T-helper 17 cell (primary cell): ENCODE measurements at places on chromosomes 1 and 21.

DNA sequence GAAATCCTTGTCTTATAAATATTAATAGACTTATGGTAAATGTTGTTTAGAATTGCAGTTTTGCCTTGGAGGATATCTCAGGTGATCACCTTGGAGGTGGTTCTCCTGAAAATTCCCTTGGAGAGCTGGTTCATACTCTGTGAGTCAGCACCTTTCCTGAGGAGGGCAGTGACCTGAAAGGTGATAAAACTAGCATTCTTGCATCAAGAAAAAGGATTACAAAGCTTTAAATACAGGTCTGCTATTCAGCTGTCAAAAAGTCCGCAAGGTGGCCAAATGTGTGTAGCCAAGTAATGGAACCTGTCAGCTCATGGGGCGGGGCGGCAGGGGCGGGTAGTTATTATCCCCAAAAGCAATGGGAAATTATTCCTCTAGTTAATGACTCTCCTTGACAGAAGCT is 52.8 kb upstream of the EDARADD start:
- H3K27me3 ChIP-seq: peaks cover 12% of the 10 kb centered on the region
- H3K36me3 ChIP-seq: peaks cover 2% of the 10 kb centered on the region
- no peak overlapping the region for H3K27ac ChIP-seq
- no peak overlapping the region for H3K4me3 ChIP-seq

DNA sequence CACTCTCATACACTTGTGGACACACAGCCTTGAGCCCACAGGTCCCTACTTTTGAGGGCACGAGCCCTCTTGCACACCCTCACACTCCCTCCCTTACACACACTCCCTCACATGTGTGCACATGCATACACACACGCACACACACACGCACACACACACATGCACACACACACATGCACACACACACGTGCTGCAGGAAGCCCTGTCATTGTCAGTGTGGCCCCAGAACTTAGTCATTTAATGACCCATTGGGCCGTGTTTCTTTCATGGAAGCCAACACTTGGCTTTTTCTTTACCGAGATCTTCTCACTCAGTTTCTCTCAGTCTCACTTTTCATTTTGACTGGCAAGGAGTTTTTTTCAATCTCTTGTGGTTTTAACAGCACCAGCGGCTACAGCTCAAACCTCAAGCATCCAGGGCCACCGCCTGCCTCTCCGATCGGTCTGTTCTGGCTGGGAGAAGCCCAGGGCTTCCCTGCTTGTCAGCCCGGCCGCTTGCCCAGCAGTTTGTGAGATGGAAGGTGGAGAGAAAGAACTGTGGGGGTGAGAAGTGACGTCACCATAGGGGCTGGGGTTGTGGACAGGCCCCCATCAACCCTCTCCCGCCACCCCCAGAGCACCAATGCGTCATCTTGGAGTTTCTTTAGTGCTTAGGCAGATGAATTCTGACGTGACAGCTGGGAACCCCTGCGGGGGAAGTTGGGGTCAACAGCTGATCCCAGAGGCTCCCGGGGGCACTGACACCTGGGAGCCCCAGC is 15.8 kb upstream of the TNFRSF8 start:
- no peak overlapping the region for H3K27ac ChIP-seq
- no peak overlapping the region for H3K4me3 ChIP-seq
- DNase-seq: no peak
- H3K4me1 ChIP-seq: peaks cover 3% of the 10 kb centered on the region
- H3K36me3 ChIP-seq: no peaks in the 10 kb centered on the region

GRCh38 chr1:46543382-46543760 is 8.1 kb downstream of the KNCN start:
- no peak overlapping the region for H3K4me3 ChIP-seq
- peaks cover 71% of the 10 kb centered on the region for H3K27me3 ChIP-seq
- DNase-seq: no peak
- H3K27ac ChIP-seq: peak overlapping the region; percentile 61
- peaks cover 16% of the 10 kb centered on the region for H3K4me1 ChIP-seq

- no peaks in the 10 kb centered on the region for H3K36me3 ChIP-seq
- peaks cover 34% of the 10 kb centered on the region for H3K27me3 ChIP-seq
- no peak overlapping the region for H3K4me3 ChIP-seq
- no peaks in the 10 kb centered on the region for H3K4me1 ChIP-seq
- no peak for DNase-seq
These were observed 41.0 kb upstream of the CD5L start for GRCh38 chr1:157882580-157882979.

DNA sequence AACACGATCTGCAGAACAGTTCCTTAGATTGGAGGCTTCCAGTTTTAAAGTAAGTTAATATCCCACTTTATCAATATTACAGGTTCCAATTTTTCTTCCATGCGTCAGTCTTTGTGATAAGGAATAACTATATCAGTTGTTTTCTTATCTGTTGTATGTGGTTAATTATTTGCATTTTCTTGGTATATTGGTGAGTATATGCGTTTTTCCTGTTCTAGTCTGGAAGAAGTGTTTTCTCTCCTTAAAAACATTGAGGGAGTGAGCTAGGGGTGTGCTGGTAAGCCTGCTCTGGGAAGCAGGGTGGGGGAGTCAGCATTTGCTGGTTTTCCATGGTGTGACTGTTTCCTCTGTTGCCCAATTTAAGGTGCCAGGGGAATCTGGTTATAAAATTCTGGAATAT is 50.2 kb upstream of the KIF1B start:
- no peaks in the 10 kb centered on the region for H3K27me3 ChIP-seq
- no peak overlapping the region for H3K27ac ChIP-seq
- no peaks in the 10 kb centered on the region for H3K4me1 ChIP-seq
- H3K36me3 ChIP-seq: peaks cover 6% of the 10 kb centered on the region
- H3K4me3 ChIP-seq: no peak overlapping the region
